ENCODE measurements at places on chromosomes 6 and 20.

DNA sequence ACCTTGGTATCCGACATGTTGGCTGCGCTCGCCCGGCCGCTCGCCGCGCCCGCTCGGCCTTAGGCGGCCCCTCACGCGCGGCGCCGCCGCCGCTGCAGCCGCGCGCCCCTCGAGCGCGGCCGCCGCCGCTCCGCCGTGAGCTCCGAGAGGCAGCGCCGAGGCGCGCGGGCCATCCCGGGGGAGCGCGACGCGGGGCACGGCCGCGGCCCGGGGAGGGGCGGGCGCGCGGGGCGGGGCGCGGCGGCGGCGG, at the start of gene KIF13A:
Gene KIF13A (minus strand): TSS at position 189 of the 250 bp plus-strand sequence. CDS start 172 bp downstream, at position 17.
- DNase-seq, result no peak

DNA sequence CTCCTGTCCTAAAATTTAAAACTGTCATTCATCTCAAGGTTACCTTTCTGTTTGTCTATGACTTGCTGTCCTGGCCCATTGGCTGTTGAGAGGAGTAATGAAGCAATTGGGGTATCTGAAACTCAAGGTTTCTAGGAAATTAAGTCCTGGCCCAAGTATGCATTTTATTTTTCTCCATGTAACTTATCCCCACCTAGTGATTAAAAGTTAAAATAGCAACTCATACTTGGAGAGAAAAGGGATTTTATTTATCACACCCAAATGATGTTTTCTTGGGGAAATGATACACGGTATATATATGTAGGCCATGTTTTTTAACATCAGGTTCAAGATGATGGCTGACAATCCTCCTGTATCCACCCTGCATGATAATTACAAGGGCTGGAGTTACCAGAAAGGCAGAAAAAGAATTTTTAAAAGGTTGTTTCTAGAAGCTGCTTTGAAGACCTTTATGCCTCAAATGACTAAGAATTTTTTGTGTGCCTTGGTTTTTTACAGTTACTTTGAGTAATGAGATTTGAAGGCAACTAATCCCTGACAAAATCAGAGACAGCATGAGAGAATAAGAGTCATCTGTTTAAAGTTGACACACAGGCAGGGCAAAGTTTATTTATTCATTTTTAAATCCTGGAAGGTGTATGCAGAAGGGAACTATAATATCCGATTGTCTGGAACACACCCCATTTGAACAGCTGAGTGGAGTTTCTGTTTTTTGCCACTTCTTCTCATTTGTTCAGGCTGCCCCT, 28.9 kb upstream of the C6orf58 start:
- DNase-seq, result no peak

DNA sequence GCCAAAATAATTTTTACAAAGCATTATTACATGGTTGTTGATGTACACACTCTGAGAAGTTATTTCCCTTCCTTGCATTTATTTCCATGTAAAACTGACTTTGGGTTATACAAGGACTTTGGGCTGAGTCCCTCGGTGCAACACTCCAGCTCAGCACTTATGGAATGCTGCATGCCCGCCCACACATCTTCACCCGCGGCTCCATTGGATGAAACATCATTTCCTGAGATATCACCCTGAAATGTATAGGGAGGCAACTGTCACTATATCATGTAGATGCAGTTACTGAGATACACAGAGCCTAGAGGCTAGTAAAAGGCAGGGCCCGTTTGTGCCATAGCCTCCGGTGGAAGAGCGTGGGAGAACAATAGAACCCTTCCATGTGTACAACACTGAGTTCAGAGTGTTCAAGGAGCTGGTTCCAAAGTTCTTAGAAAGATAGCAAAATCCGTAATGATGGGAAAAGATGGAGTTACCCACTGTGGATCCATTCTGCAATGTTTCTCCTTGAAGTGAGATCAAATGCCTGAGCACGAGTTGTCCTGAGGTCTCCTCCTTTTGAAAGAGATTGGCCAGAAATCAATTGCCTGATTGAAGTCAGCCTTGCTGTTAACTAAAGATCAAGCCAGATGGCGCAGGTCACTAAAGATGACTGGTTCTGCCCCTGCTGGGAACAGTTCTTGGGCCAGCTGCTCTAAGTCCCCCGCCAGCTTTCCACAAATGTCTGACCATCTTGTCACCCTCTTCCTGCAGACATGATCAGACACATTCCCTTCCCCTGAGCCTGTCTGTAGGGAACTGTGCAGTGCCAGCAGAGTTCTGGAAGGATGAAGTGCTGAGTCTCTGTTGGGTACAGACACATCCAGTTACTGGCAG, 100.9 kb upstream of the IYD start:
- no peak for DNase-seq

GRCh38 chr20:41540918-41541317, 77.3 kb downstream of the CHD6 start:
- DNase-seq, result no peak

- DNase-seq, result no peak
Observed at GRCh38 chr6:12174878-12175277, 115.3 kb upstream of the EDN1 start.

GRCh38 chr20:4131911-4132310, 116.6 kb upstream of the RNF24 start:
- no peak for DNase-seq

GRCh38 chr6:164817662-164818061, 491.7 kb downstream of the C6orf118 start:
- no peak for DNase-seq

- DNase-seq, result no peak
Observed at GRCh38 chr20:60490217-60491050, 532.2 kb downstream of the CDH26 start.

- no peak for DNase-seq
Observed at GRCh38 chr20:24998631-24999445, 6.3 kb upstream of the APMAP start.

DNA sequence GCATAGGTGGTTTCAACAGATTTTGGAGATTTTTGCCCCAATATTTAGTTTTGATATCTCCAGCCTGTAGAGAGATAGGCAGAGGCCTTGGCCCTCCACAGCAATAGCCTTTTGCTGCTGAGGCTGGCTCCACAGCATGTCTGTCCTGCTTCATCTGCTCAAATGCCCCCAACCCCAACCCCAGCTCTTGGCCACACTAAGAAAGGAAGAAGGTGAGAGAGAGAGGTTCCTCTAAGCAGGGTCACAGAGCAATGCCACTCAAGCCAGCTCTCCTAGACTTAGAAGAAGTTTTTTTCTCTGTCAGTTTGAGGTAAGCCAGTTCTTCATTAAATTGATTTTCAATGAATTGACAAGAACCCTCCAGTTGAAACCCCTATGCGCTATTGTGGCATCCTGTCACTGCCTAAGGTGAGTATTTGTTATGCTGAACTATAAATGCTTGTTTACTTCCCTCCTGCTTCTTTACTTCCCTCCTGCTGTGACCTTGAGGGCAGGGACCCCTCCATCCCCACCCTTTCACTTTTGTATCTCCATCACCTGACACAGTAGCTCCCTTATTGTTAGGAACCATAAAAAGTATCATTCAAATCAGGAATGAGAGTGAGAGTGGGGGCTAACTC, 366.2 kb upstream of the CNR1 start:
- DNase-seq, result no peak

GRCh38 chr6:28812778-28813569, 110.8 kb downstream of the TRIM27 start:
- no peak for DNase-seq

DNA sequence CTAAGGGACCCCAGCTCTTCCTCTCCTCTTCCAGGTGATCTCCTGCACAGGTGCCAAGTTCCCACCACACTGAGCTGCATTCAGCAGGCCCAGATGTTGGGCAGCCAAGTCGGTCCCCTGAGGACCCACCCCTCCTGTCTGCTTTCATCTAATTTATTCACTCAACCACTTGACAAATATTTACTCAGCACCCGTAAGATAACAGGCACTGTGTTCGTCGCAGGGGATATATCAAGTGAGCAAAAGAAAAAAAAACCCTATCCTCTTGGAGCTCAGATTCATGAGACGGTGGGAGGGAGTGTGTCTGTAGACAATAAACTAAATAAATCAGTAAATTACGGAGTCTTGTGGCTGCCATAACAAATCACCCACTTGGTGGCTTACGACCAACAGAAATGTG, 143.6 kb downstream of the MRPL14 start:
- no peak for DNase-seq

- no peak for DNase-seq
Observed at GRCh38 chr6:56549014-56549413, 93.7 kb downstream of the DST start.

GRCh38 chr20:19552221-19553180, 205.6 kb upstream of the RIN2 start:
- DNase-seq, result no peak

DNA sequence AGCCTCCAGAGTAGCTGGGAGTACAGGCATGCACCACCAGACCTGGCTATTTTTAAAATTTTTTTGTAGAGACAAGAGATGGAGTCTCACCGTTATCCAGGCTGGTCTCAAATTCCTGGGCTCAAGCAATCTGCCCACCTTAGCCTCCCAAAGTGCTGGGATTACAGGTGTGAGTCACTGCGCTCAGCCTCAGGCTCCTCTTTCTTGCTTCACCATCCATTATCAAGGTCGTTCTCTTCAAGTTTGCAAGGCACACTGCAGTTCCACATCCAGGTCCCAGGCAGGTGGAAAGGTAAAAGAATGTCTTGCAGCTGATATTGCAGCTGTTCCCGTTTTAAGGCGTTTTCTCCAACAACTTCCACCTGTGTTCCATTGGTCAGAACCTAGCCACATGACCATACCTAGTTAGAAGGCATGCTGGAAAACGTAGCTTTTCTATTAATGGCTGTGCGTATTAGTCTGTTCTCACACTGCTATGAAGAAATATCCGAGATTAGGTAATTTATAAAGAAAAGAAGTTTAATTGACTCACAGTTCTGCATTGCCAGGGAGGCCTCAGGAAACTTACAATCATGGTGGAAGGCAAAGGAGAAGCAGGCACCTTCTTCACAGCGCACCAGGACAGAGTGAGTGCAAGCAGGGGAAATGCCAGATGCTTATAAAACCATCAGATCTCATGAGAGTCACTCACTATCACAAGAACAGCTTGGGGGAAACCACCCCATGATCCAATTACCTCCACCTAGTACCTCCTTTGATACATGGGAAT, 51.7 kb downstream of the PCNA start:
- no peak for DNase-seq

DNA sequence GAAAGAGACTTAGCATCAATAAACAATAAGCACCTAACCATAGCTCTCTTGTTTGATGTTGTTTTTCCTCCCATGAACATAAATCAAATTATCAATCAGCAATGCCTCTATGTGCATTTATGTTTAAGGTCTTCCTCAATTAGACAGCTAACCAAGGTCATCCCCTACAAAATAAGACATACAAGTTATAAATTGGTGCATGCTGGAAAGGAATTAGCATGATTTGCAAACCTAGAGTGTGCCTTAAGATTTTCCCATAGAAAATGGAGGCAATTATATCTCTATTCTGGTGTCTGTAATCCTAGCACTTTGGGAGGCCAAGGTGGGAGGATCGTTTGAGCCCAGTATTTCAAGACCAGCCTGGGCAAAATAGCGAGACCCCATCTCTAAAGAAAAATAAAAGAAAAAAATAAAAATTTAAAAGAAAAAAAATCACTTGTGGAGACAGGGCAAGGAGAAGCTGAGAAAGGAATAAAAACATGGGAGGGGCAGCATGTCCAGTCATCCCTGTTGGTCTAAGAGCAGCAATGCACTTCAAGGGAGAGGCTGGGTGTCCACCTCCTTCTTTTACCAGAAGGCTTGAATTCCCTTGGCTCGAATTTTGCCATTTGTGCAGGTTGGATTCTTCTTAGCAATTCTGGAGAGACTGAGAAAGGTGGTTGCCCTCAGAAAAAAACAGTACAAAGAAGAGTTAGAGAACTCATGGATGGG, 9.3 kb upstream of the SLPI start:
- DNase-seq, result no peak

DNA sequence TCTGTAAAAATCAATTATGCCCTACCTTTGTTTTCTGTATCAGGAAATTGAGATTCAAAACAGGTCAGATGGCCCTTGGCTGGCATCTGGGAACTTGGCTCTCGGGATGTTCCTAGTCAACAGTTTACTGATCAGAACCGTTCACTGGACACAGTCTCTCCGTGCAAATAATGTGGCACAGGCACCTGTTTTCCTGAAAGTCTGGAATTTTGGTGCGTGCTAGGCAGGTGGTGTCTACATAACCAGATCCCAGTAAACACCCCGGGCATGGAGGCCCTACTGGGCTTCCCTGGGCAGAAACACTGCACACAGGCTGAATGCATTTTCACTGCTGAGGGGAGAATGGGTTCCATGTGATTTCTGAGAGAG, 7.5 kb downstream of the SNHG17 start:
- DNase-seq, result no peak

DNA sequence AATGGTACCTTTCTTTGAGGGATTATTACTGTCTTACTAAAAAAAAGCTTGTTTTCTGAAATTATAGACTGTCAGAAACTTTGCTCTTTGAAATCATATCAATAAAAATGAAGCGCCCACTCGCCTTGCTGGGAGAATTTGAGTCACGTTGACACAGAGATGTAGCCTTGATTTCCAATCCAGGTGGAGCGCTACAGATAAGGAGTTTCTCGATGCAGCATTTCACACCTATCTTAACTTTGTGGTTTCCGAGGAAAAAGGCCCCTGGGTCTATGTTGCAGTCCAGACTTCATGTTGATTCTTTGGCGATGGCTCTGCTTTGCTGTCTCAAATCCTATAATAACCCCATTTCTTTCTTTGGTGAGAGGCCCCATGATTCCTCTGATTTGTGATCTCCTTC, 158.1 kb upstream of the ARG1 start:
- DNase-seq, result no peak

GRCh38 chr6:92723390-92723931, 695.9 kb downstream of the EPHA7 start:
- no peak for DNase-seq

DNA sequence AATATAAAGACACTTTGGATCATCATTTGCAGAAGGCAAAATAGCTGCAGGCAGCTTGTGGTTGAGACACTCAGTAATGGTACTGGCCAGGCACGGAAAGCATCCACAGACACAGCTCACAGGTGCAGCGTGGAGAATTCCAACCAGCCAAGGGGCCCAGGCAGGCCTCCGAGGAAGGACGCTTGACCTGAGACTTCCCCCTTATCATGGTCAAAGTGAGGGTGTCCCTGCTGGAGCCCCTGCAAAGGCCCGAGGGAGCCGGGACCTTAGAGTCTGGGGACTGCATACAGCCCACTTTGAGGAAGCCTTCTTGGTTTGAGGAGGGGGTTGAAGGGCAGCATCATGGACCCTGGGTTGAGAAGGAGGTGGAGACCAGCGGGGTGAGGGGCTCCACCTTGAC, 15.1 kb upstream of the MYT1 start:
- no peak for DNase-seq

DNA sequence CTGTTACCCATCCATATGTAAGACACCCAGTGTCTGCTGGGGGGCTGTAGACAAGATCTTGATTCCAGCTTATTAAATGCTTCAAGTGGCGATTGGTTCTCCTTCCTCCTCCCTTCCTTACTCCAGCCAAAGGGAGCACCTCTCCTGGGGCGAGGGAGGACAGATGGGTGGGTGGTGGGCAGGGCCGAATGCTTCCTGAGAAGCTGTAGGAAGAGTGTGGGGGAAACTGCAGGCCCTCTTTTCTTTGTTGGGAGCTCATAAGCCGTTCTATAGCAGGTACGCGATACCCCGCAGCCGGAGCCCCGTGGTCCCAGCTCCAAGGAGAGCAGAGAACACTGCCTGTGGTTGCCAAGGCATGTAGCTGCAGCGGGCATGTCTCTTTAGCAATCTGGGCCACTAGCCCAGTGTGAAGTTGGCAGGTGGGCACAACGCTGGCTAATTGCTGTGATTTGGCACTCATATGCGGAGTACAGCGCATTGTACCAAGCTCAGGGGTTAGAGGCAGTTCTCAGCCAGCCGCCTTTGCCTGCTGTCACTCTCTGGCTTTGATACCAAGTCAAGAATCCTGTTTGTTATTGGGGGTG, 14.7 kb upstream of the KCNG1 start:
- DNase-seq, result no peak
